ENCODE measurements at places on chromosomes 1 and 21.

GRCh38 chr21:40152476-40152875, 285.2 kb downstream of the PCP4 start:
- DNase-seq: no peak

DNA sequence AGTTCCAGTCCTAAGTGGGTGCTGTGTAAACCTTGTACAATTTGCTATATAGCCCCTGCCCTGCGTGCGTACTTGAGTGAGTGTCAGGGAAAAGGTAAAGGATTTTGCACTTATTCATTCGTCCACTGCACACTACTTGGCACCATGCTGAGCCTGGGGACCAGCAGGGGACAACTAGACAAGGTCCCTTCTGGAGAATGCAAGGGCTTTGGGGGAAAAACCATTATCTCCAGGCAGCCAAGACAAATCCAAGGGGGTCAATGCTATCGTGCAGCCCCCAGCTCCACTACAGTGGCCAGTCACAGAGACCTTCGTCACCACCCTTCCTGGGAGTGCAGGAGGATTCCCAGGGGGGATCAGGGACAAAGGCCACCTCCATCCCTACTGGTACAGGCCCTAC, 39.7 kb downstream of the MATN1 start:
- no peak for DNase-seq

DNA sequence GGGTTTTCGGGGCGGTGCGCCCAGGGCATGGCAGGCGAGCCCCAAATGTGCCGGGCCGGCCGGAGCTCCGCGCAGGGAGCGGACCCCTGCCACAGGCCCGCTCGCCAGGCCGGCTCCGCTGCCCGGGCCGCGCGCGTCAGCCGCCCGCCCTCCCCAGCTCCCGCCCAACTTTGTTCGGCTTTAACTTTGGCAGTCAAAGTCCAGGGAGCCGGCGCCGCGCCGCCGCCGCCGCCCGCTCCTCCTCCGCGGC, 488 bp downstream of the SLC35D1 start:
- DNase-seq: no peak

DNA sequence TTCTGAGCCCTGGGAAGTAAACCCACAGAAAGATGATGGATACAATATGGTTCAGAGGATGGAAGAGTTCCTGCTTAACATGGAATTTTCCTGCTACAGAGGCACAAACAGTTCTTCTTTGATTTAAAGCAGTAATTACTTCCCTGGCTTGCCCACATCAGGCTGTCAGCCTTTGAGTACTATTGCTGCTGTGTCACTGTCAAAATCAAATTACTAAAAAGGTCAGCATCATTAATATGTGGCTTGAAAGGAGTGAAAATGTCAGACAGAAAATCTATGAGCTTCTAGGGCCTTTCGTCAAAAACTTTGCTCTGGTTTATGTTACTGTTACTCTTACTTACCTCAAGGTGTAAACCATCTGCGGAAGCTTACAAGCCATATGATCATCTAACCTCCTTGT, 98.6 kb upstream of the DPT start:
- no peak for DNase-seq

GRCh38 chr1:100631015-100631551, 88.5 kb upstream of the VCAM1 start:
- no peak for DNase-seq

GRCh38 chr1:24084050-24084449, 27.9 kb downstream of the MYOM3 start:
- no peak for DNase-seq

GRCh38 chr1:223363057-223363855, 720 bp downstream of the SUSD4 start:
- no peak for DNase-seq

GRCh38 chr1:4784761-4785160, 130.4 kb downstream of the AJAP1 start:
- DNase-seq: no peak

DNA sequence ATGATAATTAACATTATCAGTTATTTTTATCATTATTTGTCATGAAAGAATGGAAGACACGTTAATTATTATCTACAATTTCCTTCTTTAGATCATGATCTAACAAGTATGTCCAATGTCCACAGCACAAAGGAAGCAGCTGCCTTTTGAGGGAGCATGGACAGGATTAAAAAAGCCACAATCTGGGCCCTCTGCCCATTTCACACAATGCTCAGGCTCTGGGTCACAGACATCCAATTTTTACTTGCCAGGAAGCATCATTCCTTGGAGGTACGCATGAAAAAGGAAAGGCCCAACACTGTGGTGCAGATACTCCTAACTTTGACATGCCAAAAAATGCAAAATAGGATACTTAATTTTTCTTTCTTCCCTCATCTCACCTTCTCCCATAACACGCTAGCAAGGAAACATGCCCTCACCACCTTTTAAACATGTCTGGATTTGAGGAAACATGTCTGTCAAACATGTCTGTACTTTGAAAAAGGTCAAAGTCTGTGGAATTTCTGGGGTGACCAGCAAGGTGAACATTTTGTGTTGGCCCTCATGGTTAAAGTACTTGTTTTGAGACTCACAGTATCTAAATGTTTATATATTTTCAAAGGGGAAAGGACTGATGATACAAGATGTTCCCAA, 40.0 kb downstream of the GADD45A start:
- no peak for DNase-seq

GRCh38 chr1:181675091-181675917, 192.0 kb downstream of the CACNA1E start:
- no peak for DNase-seq

DNA sequence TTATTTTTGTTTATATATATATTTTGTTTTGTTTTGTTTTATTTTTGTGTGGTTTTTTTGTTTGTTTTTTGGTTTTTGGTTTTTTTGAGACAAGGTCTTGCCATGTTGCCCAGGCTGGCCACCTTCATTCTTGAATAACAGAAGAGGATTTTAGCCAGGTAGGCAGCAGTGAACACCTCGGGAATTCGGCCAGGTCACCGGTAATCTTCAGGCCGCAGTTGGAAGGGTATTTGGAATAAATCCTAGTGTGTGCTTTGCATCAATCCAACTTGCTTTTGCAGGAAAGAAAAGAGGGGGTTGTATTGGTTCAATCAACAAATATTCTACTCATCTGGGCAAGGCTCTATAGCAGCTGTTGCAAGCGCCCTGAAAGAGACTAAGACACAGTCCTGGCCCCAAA, 53.9 kb downstream of the MT1HL1 start:
- DNase-seq: no peak

GRCh38 chr1:180920193-180920592, 7.5 kb downstream of the KIAA1614 start:
- DNase-seq: no peak

GRCh38 chr1:234488054-234489006, 9.4 kb upstream of the TARBP1 start:
- DNase-seq: no peak
